Mesangial cell (primary cell): ENCODE measurements at places on chromosomes 11 and 22. TPM values are rescaled to one million over a fixed set of nuclear protein-coding genes. Genes with fewer than 3 reads are reported as not detected.

Gene CCDC87
- total RNA-seq, result 0.16 and 0.76 TPM in 2 replicates

Gene CATSPERZ
- not detected in 2 replicates for total RNA-seq

Gene DNAJC24
- 5.8 and 9.0 TPM in 2 replicates for total RNA-seq

Gene PHF21B
- 0.16 TPM in 1 of 2 replicates, not detected in the other for total RNA-seq

Gene DLAT
- total RNA-seq, result 25.1 and 46.8 TPM in 2 replicates

Gene SCGB2A2
- not detected in 2 replicates for total RNA-seq

Gene RFPL2
- not detected in 2 replicates for total RNA-seq

Gene PARVG
- total RNA-seq, result under 0.01 TPM in 1 of 2 replicates, not detected in the other

Gene MFRP
- not detected in 2 replicates for total RNA-seq

Gene SLC37A4
- 50.4 and 68.5 TPM in 2 replicates for total RNA-seq

Gene PANX3
- not detected in 2 replicates for total RNA-seq

Gene OR10G4
- total RNA-seq, result not detected in 2 replicates

Gene PHOX2A
- 0.13 TPM in 1 of 2 replicates, not detected in the other for total RNA-seq

Gene CLP1
- total RNA-seq, result 13.6 and 14.7 TPM in 2 replicates

Gene FAM181B
- total RNA-seq, result 0.33 and 0.38 TPM in 2 replicates

Gene HMOX1
- 2.8 and 11.0 TPM in 2 replicates for total RNA-seq

Gene FAM180B
- total RNA-seq, result not detected in 2 replicates

Gene RASD2
- total RNA-seq, result under 0.01 and 0.13 TPM in 2 replicates

Gene ZBTB44
- total RNA-seq, result 12.7 and 31.4 TPM in 2 replicates

Gene SLC22A9
- not detected in 2 replicates for total RNA-seq

Gene MS4A10
- not detected in 2 replicates for total RNA-seq

Gene ART5
- total RNA-seq, result 3.0 TPM in 1 of 2 replicates, not detected in the other

Gene ZNF215
- total RNA-seq, result 2.0 and 2.3 TPM in 2 replicates

Gene OR51I1
- total RNA-seq, result not detected in 2 replicates

Gene SMC1B
- not detected in 2 replicates for total RNA-seq

Gene RAG1
- 1.3 TPM in 2 replicates for total RNA-seq

Gene MMP27
- not detected in 2 replicates for total RNA-seq

Gene RAB36
- 4.7 and 8.9 TPM in 2 replicates for total RNA-seq

Gene OR6T1
- not detected in 2 replicates for total RNA-seq

Gene CRYBB3
- total RNA-seq, result not detected in 2 replicates

Gene SLC35F2
- total RNA-seq, result 29.9 and 50.4 TPM in 2 replicates

Gene EIF3F
- total RNA-seq, result 465 and 777 TPM in 2 replicates

Gene GTSE1
- total RNA-seq, result 1.3 and 35.5 TPM in 2 replicates

Gene OR5A1
- total RNA-seq, result not detected in 2 replicates

Gene ZNF214
- total RNA-seq, result 0.65 and 1.5 TPM in 2 replicates

Gene PATZ1
- total RNA-seq, result 24.9 and 34.9 TPM in 2 replicates

Gene GUCY1A2
- total RNA-seq, result 0.16 and 7.4 TPM in 2 replicates

Gene OR10A2
- total RNA-seq, result not detected in 2 replicates

Gene NPAS4
- total RNA-seq, result 0.13 TPM in 1 of 2 replicates, not detected in the other
